ENCODE measurements at places on chromosomes 16 and 17.

DNA sequence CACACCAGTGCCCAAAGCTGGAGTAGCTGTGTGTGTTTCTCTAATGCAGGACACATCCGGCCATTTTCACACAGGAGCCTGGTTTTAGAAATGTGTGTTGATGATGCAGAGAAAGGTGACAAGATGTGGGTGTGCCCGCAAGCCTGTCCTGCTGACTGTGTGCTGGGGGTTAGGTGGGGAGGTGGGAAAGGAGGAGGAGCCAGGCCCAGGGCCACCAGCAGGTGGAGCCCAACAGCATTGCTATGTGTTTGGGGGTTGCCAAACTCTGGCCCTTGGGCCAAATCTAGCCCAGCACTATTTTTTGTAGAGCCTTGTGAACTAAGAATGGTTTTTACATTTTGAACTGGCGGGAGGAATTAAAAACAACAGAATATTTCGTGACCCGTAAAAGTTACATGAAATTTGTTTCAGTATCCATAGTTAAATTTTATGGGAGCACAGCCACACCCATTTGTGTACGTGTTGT, 61.7 kb upstream of the LGALS9 start:
- peak; percentile 50 for DNase-seq

DNA sequence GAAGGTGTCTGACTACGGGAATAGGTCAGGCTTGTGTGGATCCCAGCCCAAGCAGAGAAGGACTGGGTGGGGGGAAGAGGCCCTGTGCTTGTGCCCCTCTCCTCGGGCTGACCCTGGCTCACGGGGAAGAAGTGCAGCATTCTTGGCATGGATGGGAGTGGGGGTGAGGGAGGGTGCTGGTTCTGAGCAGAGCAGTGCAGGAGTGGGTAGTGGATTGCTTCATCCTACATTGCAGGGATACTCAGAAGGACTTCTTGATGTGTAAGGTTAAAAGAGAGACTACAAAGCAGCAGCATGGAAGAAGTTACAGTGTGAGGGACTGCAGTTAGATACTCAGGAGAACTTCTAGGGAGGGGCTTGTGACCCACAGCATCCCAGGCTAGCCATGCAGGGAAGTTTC, 2.1 kb downstream of the ARHGAP23 start:
- DNase-seq: no peak

GRCh38 chr17:80260069-80260535, 550 bp upstream of the RNF213 start:
- DNase-seq: peak; percentile 75

DNA sequence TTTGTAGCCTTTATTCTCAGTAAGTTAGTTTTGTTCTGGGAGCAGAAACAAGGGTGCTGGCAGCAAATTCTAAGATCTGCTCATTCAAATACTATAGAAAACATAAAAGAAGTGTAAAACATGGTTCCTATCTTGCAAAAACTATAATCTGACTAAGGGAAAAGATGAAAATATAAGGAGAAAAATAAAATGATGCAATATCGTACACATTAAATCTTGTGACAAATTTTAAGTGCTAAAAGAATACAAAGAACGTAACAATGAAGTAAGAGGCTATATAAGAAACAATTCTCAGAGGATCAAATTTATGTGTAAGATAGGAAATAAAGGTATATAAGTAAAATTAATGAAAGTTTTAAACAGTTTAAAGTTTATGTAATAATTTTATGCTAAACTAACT, 224.6 kb downstream of the CEP112 start:
- no peak for DNase-seq

DNA sequence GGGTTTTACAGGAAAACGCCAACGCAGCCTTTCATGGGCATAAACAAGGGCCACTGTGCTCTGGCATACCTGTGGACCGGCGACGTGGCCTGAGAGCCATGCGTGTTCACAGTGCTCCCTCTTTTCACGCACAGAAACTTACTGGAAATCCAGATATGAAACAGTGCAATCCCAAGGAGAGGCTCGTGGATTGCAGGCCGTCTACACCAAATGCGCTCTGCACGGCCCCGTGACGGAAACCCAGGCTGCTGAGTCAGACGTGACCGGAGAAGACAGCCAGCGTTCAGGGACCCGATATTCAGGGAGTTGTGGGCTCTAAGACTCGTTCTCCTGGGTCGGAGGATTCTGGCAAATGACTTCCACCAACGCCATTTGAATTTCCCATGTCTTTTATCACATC, 129.2 kb downstream of the FOXL1 start:
- DNase-seq: no peak

GRCh38 chr17:1197379-1197778, 17.6 kb upstream of the ABR start:
- DNase-seq: no peak

- DNase-seq: no peak
These were observed 113.4 kb downstream of the ENGASE start for GRCh38 chr17:79188048-79188447.

DNA sequence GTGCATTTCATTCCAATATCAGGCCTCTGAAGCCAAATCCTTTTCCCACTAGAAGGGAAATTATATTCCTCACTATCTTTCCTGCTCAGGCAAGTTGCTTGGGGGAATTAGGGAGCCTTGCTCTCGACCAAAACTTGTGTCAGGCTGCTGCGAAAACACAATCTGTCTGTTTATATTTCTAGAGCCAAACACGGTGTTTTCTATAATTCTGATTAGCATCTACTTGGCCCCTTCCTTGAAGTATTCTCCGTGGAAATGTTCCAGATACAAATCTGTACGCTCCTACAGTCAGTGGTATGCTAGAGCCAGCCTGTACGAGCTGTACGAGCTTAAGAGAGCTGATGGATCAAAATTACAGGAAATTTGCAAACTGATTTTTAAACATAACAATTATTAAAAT, 299.3 kb upstream of the SALL1 start:
- DNase-seq: no peak

DNA sequence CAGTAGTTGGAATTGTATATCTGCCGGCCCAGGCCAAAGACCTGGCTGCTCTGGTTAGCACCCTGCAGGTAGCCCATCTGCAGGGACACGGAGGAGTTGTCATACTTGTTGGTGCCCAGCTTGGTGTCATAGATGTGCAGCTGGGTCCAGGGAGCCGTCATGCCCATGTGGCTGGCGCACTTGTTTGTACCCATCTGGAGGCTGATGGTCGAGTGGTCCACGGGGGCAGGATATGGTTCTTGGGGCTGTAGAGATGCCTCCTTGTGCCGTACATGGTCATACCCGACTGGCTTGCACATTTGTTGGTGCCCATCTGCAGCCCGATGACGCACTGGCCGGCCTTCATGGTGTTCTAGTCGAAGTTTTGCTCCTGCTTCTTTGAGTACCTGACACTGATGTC, 6.0 kb downstream of the CDH3 start:
- DNase-seq: no peak

- DNase-seq: no peak
These were observed 20.5 kb upstream of the JPH3 start for GRCh38 chr16:87581857-87582215.

GRCh38 chr17:34886831-34887230, 74.4 kb downstream of the CCT6B start:
- DNase-seq: no peak

GRCh38 chr16:79843631-79844043, 243.1 kb upstream of the MAF start:
- DNase-seq: no peak

GRCh38 chr16:5108505-5109158, 11.0 kb upstream of the EEF2KMT start:
- no peak for DNase-seq

DNA sequence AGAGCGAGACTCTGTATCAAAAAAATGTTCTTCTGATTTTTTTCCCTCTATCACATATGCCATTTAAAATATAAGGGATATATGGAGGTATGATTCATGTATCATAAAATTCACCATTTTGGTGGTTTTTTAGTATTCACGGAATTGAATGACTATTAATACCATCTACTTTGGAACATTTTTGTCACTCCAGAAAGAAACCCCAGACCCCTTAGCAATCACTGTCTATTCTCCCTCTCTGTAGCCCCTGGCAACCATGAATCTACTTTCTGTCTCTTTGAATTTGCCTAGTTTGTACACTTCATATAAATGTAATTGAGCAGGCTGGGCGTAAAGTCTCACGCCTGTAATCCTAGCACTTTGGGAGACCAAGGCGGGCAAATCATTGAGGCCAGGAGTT, 75.9 kb downstream of the PRKCA start:
- DNase-seq: no peak

DNA sequence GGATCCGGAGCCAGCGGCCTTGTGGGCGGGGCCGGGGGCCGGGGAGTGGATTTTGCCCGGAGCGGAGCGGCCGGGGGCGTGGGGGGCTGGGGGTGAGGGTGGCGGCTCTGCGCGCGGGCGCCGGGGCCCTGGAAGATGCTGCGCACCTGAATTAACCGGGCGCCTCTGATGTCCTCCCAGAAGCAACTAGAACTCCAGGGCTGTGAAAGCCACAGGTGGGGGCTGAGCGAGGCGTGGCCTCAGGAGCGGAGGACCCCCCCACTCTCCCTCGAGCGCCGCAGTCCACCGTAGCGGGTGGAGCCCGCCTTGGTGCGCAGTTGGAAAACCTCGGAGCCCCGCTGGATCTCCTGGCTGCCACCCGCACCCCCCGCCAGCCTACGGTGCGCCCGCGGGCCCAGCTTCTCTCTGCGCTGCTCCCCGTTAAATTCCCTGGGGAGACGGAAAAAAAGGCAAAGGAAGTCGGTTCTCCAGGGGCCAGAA, 549 bp downstream of the SLC26A11 start:
- DNase-seq: peak; percentile 8

GRCh38 chr16:29114574-29114973, 129.7 kb downstream of the LAT start:
- DNase-seq: no peak

- DNase-seq: no peak
These were observed 18.9 kb upstream of the CYLD start for GRCh38 chr16:50722960-50723359.

DNA sequence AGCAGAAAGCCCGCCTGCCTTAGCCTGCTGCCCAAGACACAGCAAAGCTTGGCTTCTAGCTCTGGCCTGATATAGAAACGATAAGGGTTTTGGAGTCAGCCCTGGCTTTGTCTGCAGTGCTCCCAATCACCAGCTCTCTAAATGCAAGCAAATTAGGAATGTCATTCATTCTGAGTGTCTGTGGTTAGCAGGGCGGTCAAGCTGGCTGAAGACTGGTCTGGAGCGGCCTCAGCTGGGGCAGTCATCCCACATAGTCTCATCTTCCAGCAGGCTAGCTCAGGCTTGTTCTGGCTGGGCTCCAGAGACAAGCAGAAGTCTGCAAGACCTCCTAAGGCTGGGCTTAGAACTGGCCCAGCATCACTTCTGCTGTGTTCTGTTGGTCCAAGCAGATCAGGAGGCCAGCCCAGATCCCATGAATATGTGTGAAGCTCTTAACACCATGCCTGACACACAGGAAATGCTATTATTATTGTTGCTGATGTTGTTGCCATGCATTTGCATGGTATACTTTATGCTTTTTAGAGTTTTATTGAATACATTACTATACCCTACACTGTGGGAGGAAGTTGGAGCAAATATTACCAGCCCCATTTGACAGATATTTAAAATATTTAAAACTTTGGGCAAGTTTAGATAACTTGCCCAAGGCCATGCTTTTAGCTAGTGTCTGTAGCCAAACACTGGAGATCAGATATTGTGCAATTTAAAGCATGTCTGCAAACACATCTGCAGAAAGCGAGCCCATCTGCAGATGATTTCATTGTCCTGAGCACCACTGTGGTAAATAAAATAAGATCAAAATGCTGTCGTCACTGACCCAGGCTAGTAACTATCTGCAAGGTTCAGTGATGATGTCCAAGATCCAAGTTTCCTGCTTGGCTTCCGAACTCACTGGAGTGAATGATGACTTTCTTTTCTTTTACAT, 24.8 kb downstream of the TMC7 start:
- no peak for DNase-seq

DNA sequence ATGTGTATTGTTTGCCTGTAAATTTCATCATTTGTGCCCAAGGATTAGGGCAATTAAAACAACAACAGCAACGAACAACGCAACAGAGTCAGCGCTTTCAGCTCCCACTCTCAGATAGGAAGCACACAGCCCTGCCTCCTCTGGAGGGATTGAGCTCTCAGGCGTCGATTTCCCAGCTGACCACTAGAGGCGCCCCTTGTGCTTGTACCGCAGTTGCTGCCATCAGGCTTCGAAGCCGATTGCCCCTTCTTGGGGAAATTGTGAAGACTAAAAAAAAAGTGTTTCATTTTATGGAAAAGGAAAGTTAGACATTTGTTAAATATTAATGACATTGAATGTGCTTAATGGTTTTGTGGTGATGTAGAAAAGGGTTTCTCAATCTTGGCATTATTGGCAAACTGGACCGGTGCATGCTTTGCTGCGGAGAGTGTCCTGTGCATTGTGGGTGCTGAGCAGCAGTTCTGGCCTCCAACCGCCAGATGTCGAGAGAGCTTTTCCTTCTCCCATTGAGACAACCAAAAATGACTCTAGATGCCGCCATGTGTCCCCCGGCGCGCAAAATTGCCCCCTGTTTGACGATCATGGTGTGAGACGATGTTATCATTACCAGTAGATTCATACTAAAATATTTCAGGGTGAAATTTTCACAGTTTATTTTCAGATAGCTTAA, 650.4 kb upstream of the RBFOX1 start:
- DNase-seq: no peak

GRCh38 chr16:90044111-90044551, 24.9 kb upstream of the DBNDD1 start:
- DNase-seq: no peak

- no peak for DNase-seq
These were observed 23.3 kb downstream of the TRAP1 start for GRCh38 chr16:3694051-3694450.

- DNase-seq: no peak
These were observed 188.4 kb upstream of the NLRP1 start for GRCh38 chr17:5772720-5773119.

- no peak for DNase-seq
These were observed at the start of gene USP43 for GRCh38 chr17:9644910-9645751. TSS of gene USP43 (plus strand) at chr17:9645517. CDS start at chr17:9645633, 116 bp downstream.

- no peak for DNase-seq
These were observed 6.7 kb downstream of the SYNGR2 start for GRCh38 chr17:78174870-78175642.

- DNase-seq: no peak
These were observed 1.8 kb upstream of the ADAT1 start for GRCh38 chr16:75624921-75625334.

- no peak for DNase-seq
These were observed 389.2 kb upstream of the HSBP1 start for GRCh38 chr16:83418565-83418964.

GRCh38 chr16:71574702-71575101, 2.2 kb downstream of the TAT start:
- no peak for DNase-seq

- DNase-seq: no peak
These were observed 418.3 kb upstream of the SALL1 start for GRCh38 chr16:51569203-51569931.

DNA sequence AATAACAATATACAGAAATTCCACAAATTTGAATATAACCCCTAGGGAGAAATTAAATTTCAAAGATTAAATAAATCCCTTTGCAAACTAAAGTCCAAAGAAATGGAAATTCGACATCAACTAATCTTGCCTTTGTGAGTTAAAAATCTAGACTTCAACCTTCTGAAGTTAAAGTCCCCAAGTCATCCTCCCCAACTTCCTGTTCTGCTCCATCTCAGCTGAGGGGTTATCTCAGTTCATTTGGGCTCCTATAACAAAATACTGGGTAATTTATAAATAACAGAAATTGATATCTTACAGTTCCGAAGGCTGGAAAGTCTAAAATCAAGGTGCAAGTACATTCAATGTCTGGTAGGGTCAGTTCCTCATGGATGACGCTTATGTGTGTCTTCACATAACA, 22.8 kb upstream of the KDM6B start:
- no peak for DNase-seq

- no peak for DNase-seq
These were observed 9.1 kb downstream of the PHKB start for GRCh38 chr16:47470211-47470610.

GRCh38 chr16:48352648-48353390, 32.4 kb downstream of the SIAH1 start:
- no peak for DNase-seq
